T47D (cell line): ENCODE measurements at places on chromosomes 5 and 9.

- peak; percentile 7 for DNase-seq
These were observed 179.9 kb downstream of the GAS1 start for GRCh38 chr9:86767373-86767772.

GRCh38 chr5:78888580-78889368 lies 96.3 kb downstream of the ARSB start:
- DNase-seq: no peak

DNA sequence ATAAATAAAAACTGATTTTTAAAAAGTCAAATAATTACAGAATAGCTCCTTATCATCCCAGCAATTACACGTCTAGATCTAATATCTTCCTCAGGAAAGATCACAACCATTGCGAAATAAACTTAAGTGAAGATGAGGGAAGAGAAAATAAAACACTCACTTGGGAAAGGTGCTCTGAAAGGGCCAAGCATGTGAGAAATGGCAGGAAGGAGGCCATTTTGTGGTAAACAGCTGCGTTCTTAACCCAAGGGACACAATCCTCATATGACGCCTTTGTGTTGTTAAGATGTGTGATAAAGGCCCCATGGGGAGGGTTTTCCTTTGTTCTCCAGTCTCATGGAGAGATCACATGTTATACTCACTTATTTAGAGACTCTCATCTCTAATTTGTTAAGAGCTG lies 32.5 kb downstream of the JAKMIP2 start:
- DNase-seq: no peak

- no peak for DNase-seq
These were observed 4.4 kb upstream of the ST6GALNAC6 start for GRCh38 chr9:127903557-127904475.

GRCh38 chr5:138391859-138392386 lies 39.4 kb downstream of the KDM3B start:
- DNase-seq: no peak

GRCh38 chr5:9051779-9052178 lies 494.1 kb downstream of the SEMA5A start:
- DNase-seq: no peak

- DNase-seq: peak; percentile 65
These were observed 15.4 kb downstream of the TRAF2 start for GRCh38 chr9:136901516-136902258.

- no peak for DNase-seq
These were observed 15.5 kb downstream of the AKNA start for GRCh38 chr9:114371973-114372917.

DNA sequence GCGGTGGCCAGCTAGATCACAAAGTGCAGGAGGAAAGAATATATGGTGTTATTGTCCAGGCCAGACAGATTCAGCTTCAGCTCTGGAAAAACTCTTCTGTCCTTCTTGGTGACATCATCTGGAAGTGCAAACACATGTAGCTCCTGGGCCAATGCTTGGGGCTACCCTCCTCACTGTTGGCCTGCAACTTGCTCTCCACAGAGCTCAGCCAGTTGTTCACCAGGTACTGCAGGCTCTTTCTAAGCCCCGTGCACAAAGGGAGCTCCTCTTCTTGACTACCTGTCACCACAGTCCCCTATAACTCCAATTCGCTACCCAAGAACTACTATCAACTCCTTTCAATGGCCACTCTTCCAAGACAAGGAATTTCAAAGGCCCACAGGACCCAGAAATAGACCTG lies 1175.9 kb upstream of the CDH9 start:
- no peak for DNase-seq

DNA sequence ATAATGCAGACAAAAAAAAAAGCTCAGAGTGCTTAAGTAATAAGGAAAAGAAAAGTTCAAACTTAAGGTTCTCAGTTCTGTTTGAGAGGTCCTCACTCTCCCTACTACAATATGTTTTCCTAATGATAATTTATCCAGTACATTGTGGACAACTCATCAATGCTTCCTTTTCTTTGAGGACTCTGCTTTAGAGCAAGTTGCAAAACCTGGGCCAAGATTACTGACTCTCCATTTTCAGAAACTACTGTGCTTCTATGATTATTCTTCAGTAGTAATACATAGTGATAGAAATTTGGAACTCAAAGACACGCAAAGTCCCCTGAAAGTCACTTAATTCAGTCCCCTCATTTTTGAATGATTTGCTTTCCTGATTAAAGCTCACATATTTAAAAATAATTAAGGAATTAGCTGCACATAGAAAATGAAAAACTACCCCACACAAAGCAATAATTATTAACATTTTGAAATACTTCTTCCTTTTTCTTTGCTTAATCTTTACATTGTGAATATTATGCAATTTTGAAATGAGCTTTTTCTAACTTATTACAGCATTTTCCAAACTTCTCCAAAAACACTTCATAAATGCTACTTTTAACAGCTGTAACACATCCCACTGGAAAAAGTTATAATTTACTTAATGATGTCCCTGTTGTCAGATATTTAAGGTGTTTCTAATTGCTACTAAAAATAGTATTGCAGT lies 11.2 kb downstream of the CDKN2A start:
- no peak for DNase-seq

DNA sequence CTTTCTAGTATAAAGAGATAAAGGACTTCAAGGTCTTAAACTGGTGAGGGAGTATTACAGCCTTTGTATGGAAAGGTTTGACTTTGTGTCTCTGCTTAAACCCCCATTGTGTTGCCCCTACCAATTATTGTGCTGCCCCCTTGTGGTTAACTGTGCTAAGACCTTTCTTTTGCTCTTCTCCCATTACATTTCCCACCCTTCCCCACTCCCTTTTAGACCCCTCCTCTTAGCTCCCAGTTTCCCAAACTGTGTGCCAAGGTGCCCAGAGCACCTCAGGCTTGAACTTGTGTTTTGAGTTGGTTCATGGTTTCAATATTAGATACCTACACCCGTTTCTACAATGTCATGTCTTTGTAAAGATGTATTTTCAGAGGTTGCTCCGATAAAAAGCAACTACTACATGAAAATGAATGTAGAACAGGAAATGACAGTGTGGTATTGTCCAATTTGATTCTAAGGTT lies 2.9 kb downstream of the JAK2 start:
- DNase-seq: no peak

DNA sequence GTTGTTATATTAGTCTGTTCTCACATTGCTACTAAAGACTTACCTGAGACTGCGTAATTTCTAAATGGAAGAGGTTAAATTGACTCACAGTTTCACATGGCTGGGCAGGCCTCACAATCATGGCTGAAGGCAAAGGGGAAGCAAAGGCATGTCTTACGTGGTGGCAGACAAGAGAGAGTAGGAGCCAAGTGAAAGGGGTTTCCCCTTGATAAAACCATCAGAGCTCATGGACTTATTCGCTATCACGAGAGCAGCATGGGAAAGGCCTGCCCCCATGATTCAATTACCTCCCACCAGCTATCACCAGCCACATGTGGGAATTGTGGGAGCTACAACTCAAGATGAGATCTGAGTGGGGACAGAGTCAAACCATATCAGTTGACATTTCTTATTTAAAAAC lies 374.5 kb upstream of the RORB start:
- no peak for DNase-seq

- DNase-seq: no peak
These were observed 109.2 kb downstream of the DMXL1 start for GRCh38 chr5:119179857-119180641.

DNA sequence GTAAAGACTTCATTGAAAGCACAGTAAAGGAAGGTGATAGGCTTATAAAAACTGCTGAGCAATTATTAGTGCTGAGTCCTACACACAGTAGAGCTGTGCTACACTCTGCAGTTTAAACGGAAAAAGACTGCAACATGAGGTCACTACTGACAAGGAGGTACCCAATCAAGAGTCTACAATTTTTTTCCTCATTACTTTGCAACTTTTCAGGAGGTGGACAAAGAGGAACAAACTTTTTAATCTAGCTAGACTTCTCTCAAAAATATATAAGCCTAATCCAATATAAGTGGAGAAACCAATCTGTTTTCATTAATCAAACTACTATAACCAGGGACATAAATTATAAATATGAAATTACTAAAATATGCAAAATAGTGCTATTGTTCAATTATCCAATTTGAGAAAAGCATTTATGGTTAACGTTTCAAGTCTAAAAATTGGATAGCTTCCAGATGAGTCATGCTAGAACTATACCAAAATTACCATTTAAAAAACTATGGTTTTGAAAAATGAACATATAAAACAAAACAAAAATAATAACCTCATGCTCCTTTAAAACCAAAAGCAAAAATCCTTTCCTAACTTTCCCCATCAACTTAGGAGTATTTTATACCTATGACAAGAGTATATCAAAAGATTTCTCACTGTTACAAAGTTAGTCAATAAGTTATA lies 37.7 kb downstream of the FAM13B start:
- DNase-seq: no peak

GRCh38 chr5:137148655-137149054 lies 350.5 kb downstream of the SPOCK1 start:
- no peak for DNase-seq

GRCh38 chr9:80794197-80794596 lies 895.1 kb downstream of the TLE1 start:
- no peak for DNase-seq

DNA sequence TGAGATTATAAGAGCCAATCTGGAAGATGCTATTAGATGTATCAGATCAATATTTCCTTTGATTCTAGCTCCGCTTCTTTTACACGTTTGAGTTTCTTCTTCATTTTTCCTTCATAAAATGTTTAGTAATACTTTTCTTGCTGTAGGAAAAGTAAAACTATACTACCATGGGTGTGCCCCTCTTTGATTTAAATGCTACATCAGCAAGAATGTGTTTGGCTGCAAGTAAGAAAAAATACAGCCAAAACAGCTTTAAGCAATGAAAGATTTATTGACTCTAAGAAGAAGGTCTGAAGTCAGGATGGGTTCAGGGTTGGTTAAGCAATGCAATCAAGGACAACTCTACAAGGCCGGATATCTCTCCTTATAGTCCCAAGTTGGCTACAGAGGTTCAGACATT lies 126.4 kb downstream of the KCTD16 start:
- DNase-seq: no peak

DNA sequence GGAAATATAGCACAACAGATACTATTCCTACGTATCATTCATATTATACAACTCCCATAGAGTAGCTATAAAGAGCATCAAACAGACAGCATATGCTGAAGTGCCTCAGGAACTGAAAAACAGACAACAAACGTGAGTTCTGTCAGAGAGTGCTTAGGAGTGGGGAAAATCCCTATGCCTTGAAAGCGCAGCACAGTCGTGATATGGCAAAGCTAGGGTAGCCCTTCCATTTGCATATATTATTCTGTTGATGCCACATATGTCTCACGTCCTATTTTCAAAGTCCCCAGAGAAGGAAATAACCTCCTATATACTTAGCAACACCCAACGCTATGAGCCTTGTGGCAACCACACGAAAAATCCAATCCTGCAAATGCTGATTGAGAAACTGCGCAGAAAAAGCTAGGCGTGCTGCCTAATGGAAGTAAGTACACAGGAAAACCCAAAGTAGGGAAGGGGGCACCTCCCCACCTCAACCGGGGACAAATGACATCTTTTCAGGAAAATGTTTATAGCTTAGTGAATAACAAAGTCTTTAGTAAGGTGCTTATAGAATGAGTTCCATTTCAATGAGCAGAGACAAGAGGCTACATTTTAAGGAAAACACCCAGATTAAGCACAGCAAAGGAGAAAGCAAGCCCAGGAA lies 105.1 kb downstream of the MED10 start:
- no peak for DNase-seq

- DNase-seq: no peak
These were observed 1.1 kb upstream of the PTGER4 start for GRCh38 chr5:40678460-40679147.

- DNase-seq: no peak
These were observed 327.2 kb upstream of the NREP start for GRCh38 chr5:112084149-112084548.

- DNase-seq: no peak
These were observed 217.5 kb downstream of the DENND1A start for GRCh38 chr9:123712399-123712798.

GRCh38 chr9:127221695-127222094 lies 42.9 kb upstream of the GARNL3 start:
- no peak for DNase-seq

DNA sequence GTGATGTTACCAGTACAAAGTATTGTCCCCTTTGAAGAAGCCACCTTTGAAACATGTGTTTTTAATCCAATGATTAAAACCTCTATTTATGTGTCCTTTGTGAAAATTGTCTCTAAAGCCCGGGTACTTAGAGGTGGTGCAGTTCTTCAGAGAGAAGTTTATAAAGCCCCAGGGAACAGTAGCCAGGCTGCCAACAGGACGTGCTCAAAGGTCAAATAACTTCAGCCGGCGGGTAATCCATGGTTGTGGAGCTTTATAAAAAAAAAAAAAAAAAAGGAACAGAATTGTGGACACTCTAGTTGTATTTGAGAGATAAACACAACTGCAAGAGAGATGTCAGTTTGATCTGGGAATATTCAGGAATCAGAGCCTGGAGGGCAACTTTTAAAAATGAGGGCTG lies 57.9 kb upstream of the CTNND2 start:
- DNase-seq: no peak

GRCh38 chr5:150541895-150542294 lies 34.0 kb downstream of the NDST1 start:
- no peak for DNase-seq

DNA sequence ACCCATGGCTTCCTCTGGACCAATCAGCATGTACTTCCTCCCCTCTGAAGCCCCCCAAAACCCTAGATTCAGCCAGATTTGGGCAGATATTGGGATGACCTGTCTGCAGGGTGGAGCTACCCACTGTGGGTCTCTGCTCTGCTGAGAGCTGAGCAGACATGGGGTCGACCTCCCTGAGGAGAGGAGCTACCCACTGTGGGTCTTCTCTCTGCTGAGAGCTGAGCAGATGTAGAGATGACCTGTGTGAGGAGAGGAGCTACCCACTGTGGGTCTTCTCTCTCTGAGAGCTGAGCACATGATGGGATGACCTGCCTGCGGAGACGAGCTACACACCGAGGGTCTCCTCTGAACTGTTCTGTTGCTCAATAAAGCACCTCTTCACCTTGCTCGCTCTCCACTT lies 89.6 kb downstream of the CAVIN4 start:
- no peak for DNase-seq

GRCh38 chr9:6581253-6581652 lies 64.3 kb downstream of the GLDC start:
- DNase-seq: no peak

- no peak for DNase-seq
These were observed 539.1 kb downstream of the CDK5RAP2 start for GRCh38 chr9:120040896-120041295.
